Suppressor macrophage treated with lipopolysaccharide for 1 hour (primary cell): ENCODE measurements at places on chromosomes 6 and 20.

DNA sequence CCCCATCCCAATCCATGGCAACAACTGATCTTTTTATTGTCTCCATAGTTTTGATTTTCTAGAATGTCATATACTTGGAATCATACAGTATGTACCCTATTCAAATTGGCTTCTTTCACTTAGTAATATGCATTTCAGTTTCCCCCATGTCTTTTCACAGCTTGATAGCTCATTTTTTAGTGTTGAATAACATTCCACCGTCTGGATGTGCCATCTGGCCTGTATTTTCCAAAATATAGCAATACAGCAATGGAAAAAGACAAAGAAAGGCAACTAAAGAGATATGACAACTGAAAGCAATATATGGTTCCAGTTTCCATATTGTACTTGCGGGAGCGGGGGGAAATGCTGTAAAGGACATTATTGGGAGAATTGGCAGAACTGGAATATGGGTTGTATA, 166.4 kb upstream of the NT5E start:
- no peak for DNase-seq

GRCh38 chr6:110898111-110898510, 23.5 kb downstream of the AMD1 start:
- DNase-seq = no peak

DNA sequence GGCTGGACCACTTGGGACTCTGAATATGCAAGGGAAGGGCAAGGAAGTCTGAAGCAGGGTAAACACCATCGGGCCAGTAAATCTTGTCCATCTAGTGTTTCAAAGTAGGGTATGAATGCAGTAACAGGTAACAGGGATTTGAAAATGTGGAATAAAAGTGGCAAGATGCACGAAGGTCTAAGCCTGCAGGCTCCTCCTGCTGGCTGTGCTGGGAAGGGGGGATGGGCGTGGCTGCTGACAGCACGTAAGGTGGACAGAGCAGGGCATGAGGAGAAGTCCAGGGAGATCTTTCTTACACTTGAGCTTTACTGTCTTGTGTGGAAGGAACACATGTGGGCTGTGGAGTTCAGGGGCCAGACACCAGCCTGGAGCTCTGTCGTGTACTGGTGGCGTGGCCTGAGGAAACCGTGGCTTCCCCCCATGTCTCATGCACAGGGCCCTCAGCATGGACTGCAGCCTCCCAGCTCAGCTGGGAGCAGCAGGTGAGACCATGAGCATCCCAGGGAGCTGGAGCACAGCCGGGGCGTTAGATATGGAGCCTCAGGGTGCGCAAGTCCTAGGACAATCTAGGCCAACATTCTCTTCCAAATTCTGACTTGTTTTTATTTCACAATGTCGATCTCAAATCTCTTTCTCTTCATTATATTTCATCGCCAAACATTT, 84.5 kb downstream of the SLC22A23 start:
- DNase-seq = no peak

DNA sequence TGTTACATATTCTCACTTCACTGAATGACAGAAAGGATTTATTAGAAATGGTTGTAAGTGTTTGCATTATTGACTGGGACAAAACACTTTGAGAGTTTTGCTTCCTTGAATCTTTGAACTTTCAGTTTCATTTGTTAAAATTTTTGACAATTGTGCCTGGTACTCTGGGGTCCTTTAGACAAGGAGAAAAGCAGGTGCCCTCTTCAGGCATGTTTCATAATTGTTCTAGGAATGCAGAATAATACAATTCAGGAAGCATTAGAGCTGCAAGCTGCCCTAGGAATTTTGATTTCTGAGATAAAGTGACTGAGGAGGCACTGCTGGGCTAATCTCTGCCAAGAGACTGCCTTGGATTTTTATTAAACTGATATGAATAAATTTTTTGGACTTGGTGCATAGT, 49.7 kb downstream of the TOP1 start:
- DNase-seq = no peak

GRCh38 chr6:88734544-88734943, 228.9 kb downstream of the RNGTT start:
- DNase-seq = no peak

DNA sequence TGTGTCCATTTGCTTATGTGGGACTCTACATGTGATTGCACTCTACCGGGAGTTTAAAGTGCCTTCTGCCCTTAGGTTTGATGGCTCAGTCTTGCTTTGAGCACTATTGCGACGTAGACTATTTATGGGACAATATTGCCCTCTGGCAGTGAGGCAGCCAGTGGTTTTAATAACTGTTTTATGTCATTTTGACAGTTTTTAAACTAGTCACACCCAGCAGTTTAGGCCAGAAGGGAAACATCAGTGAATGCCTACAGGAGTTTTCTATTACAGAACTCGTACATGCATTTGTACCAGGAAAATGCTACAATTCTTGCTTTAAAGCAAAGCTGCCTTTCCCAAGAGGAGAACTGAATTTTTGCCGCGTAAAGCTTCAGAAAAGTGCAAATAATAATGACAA, 813.7 kb downstream of the KIF16B start:
- no peak for DNase-seq

DNA sequence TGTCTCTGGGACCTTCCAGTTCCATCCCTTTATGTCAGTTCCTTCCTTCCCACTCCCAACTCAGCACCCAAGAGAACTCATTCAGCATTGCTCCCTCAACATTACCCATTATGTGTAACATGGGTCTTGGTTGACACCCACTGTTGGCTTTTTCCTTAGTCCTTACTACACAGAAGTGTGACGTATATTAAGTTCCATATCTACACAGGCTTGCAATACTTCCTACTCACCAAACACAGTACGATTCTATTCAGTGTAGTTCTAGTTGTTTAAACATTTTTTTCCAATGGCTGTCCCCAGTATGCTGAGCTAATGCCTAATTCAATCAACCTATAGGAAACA, 37.7 kb downstream of the ARHGAP18 start:
- peak; percentile 88 for DNase-seq
